ENCODE measurements at places on chromosomes 5 and 9.

DNA sequence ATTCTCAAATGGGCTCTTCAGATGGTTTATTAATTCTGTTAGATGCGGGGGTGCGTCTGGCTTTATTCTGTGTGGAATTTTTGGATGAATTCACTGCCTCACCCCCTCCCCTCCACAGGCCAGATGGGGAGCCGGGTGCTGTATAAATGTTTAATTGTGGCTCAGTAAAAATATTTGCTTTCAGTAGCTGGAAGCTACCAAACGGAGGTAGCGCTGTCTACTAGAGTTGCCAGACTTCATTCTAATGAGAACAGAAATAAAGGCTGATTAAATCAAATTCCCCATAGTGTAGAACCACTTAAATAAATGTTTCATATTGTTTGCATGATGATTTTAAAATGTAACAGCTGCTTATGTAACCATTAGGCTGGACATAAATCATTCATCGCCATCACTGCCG is 34.5 kb upstream of the KCNMB1 start:
- DNase-seq, result no peak

DNA sequence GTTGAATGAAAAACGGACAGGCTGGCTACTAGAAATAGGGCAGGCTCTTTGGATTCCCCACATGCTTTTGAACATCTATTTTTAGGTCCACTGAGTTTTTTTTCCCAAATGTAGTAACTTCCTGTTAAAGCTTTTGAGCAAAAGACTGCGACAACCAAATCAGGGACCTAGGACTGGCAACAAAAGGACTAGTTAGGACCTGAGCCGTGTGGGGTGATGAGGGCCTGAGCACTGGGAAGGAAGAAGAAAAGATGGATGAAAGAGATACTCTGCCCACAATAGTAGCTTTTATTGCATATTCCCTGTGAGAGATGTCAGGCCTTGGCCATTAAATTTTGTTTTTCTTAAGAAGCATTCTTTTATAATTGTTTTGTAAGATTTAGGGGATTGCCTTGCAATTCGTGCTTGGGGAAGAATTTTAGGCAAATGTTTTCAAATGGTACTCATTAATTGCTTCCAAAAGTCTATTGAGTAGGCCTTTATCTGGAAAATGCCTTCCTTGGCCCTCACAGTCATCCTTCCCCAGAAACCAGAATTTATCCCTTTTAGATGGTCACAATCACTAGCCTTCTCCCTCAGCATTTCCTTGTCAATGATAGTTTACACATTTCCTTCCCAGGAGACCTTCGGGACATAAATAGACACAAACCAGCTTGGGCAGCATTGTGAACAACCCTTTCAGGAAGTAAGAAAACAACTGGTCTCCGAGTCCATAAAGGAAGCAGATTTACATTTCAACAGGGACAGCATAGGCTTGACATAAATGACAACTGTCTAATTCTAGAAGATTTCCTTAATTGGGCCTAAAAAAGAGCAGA is 166.5 kb downstream of the RMI1 start:
- no peak for DNase-seq

- DNase-seq, result no peak
Observed at GRCh38 chr5:124087752-124088151, 575.8 kb downstream of the CSNK1G3 start.

- no peak for DNase-seq
Observed at GRCh38 chr5:39857041-39857440, 432.3 kb upstream of the DAB2 start.

- DNase-seq, result no peak
Observed at GRCh38 chr5:139849942-139850341, 54.3 kb downstream of the PSD2 start.

- DNase-seq, result no peak
Observed at GRCh38 chr5:115322729-115323128, 26.3 kb upstream of the CCDC112 start.

- no peak for DNase-seq
Observed at GRCh38 chr5:132069561-132069960, 4.0 kb upstream of the CSF2 start.

- no peak for DNase-seq
Observed at GRCh38 chr9:31275419-31275818, 1109.0 kb upstream of the ACO1 start.

GRCh38 chr5:90802474-90803317 is 244.1 kb downstream of the ADGRV1 start:
- no peak for DNase-seq

DNA sequence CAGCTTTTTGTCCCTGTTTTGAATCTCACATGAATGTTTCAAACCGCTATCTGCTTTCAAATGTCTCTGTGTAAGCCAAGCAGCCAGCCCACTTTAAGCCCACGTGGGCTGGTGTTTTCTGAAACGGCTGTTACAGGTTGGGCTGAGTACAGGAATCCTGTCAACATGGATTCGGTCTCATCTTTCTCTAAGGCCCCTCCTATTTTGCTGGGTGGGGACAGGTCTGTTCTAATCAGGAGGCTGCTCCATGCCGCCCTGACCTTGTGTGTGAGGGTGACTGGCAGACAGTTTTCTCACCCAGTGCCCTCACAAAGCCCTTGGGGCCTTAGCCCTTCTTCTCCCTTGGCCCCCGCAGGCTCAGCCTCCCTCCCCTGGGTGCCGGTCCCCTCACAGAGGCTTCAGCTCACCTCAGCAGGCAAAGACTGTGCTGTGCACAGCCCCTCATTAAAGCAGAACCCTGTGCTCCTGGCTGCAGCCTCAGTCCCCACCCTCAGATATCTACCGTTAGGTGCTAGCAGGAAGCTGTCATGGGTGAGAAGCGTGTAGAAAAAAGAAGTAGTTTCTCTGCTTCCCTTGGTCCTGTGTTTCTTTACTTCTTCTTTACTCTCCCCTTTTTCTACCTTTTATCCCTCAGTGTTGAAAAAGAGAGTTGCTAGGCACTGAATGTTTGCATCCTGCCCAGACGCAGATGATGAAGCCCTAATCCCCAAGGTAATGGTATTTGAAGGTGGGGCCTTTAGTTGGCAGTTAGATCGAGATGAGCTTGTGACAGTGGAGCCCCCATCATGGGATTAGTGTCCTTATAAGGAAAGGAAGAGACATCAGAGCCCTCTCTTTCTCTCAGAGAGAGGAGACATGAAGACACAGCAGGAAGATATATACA is 205.7 kb downstream of the ADAMTS12 start:
- DNase-seq, result no peak

- no peak for DNase-seq
Observed at GRCh38 chr9:97993000-97993399, 9.9 kb downstream of the ANP32B start.

GRCh38 chr5:14451871-14452270 is 129.7 kb upstream of the OTULINL start:
- no peak for DNase-seq

DNA sequence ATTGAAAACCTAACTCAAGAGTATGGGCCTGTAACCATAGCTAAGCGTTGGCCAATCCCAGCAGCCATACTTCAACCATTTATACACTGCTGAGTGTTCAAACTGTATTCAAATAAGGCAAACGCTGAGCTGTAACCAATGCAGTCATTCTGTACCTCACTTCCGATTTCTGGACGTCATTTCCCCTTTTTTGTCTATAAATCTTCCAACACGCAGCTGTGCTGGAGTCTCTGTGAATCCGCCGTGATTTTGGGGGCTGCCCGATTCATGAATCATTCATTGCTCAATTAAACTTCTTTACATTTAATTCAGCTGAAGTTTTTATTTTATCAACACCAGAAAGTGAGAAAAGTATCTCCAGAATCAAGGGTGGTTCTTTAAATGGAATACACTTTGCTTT is 31.7 kb downstream of the MTX3 start:
- no peak for DNase-seq

GRCh38 chr5:7016999-7017747 is 303.9 kb downstream of the TENT4A start:
- no peak for DNase-seq

DNA sequence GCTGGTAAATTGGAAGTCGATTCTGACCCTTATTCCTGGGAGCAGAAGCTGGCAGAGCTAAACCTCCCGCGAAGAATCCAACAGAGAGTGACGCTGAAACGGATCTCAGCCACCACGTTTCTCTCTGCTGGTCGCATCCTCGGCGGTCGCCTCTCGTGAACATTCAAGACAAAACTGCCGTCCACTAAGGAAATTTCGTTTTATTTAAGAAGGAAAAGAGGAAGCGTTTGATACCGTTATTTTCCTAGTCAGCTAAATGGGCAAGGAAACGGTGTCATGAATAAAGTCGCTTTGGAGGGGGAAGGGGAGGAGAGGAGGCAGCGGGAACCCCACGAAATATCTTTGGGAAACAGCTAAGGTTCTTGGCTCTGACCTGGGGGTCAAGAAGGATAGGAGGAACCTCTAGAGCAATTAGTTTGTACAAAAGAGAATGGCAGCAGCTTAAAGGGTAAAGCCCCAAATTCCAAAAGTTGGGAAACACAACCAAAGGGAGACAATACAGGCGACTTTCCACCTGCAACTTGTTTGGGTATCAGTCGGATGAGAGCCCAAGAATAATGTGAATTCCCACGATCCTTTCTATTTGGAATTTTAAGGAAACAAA is 1.9 kb downstream of the FOXB2 start:
- no peak for DNase-seq
